LHCN-M2 (cell line): ENCODE measurements at places on chromosomes 7 and 10. TPM values are rescaled to one million over a fixed set of nuclear protein-coding genes. Genes with fewer than 3 reads are reported as not detected.

Gene TUBB8
- not detected in 2 replicates for total RNA-seq

DNA sequence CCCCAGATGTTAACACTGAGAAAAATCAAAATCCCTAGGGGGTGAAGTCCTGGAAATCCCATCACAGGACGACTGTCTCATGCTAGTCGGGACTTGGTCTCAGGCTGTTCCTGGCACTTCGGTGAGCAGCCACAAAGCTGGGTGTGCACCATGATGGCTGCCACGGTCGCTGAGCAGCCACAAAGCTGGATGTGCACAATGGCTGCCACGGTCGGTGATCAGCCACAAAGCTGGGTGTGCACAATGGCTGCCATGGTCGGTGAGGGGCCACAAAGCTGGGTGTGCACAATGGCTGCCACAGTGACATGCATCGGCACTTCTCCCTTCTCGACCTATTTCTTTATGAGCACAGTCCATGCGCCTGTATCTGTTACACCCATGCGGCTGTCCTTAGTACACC, 505.1 kb downstream of the TCERG1L start:
- no peak for DNase-seq

- peak; percentile 3 for DNase-seq
Measured at GRCh38 chr7:131674131-131674530, 117.7 kb upstream of the PODXL start.

DNA sequence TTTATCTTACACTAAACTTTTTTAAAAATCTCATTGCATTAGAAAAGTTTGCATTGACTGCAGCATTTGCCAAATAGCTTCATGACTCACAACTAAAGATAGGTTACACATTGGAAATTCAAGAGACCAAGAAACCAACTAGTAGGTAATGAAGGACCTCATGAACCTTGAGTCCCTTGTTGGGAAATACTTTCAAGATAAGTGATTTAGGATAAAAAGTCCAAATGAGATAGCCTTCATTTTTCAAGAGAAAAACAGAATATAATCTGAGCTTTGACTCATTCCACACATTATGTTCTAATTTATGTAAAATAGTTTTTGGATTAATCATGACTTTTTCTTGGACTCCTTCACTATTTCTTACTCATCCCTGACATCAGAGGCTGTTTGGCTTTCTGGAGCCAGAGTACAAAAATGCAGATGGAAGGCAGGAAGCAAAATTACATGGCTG, 13.1 kb upstream of the LIPF start:
- peak; percentile 89 for DNase-seq

Gene NCF1
- total RNA-seq: not detected in 2 replicates

- DNase-seq: no peak
Measured at GRCh38 chr7:84122582-84123360, 71.8 kb downstream of the SEMA3A start.

DNA sequence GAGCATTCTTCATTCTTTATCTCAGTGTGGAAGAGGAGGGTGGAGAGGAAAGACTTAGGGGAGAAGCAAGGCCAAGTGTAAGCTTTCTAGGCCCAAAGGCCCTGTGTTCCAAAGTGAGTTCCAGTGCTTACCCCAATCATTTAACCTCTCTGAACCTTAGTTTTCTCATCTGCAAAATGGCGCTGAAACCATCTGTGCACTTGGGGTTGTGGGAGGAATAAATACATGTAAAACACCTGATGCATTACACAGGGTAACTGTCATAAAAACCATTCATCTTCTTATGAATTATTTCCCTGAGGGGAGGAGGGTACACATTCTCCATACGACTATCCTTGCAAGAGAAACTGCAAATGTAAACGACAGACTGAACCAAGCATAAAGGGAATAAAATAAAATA, 19.0 kb downstream of the PIK3AP1 start:
- no peak for DNase-seq

GRCh38 chr7:76069238-76069638, 21.3 kb downstream of the MDH2 start:
- DNase-seq: peak; percentile 96

- no peak for DNase-seq
Measured at GRCh38 chr10:11866199-11866925, 43.2 kb downstream of the PROSER2 start.

DNA sequence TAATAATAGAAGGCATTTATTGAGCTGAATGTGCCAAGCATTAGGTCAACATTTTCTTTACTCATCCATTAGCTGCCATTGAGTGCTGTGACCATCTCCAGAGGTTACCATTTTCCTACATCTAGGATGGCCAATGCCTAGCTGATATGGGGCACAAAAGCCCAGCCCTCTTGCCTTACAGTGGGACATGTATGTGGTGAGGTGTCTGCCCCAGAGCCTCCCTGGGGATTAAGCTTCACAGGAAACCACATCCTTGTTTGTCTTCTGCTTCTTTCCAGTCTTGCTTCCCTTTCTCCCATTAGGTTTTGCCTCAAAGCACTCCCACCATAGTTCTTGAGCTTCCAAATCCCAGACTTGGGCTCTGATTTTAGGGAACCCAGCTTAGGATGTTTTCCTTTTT, 258.7 kb downstream of the SORCS3 start:
- no peak for DNase-seq

DNA sequence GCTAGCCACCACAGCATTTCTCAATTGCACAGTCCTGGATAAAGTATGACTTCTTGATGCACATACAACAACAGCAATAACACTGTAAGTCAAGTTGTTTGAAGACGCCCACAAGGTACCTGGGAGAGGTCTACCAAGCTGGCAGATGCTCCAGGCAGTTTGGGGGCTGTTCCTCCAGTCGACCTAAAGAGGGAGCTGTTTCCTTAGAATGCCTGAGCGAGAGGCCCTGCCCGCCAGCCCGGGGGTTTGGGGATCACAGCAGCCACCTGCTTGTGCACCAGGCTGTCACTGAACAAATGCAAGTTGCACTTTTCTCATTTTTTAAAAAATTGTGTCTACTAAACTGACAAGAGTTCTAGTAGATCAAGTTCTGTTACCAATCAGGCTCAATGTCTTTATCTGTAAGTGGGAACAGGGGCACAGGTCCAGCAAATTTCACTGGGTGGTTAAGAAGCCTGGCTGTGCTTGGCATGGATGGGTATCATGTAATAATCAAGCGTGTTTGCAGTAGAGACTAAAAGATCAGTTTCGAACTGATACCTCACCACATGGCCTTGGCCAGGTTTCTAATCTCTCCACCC, 193.8 kb upstream of the ADO start:
- peak; percentile 63 for DNase-seq

- DNase-seq: no peak
Measured at GRCh38 chr7:29371472-29371871, 176.9 kb downstream of the CHN2 start.

DNA sequence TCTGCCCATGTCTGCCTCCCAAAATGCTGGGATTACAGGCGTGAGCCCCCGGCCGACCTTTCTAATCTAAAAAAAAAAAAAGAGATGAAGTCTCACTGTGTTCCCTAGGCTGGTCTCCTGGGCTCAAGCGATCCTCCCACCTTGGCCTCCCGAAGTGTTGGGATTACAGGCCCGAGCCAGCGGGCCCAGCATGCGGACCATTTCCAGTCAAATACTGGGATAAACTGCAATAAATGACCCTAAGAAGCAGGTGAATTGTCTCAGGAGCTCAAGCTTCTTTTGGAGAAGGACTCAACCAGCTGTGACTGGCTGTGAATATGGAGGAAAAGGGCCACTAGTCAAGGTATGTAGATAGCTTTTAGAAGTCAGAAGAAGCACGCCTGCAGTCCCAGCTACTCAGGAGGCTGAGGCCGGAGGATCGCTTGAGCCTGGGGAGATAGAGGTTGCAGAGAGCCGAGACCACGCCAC, 550 bp upstream of the CREM start:
- DNase-seq: no peak

DNA sequence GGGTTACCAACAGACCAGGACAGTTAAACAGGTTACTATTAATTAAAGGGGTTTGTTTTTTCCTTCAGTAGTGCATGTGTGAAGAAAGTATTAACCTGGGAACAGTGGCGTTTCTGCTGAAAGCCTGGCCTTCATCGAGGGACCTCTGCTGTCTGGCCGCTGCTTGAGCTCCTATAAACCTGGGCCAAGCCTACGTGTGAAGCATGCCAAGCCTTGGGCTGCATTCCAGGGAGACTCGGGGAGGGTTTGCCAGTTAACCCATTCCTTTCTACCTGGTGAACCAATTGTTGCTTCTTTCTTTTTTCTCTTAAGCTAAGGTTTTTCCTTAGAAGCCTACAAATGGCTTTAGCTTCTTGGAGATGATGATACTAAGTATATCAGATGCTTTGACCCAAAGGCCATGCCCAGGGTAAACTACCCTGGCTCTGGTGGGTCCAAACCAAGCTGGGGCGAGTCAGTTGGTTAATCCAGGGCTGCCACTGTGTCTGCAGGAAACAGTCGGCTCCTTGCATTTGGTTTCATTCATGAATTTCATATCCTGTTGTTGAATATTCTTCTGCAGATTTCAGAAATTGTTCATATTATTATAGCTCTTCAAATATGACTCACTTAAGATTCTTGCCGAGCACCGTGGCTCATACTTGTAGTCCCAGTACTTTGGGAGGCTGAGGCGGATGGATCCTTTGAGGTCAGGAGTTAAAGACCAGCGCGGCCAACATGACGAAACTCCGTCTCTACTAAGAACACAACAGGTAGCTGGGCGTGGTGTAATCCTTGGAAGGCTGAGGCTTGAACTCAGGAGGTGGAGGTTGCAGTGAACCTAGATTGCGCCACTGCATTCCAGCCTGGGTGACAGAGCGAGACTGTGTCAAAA, 23.8 kb downstream of the PFKP start:
- peak; percentile 93 for DNase-seq

Gene LRIT1
- not detected in 2 replicates for total RNA-seq

- peak; percentile 100 for DNase-seq
Measured at GRCh38 chr7:102875700-102876295, 37.0 kb upstream of the LRRC17 start.

Gene OR2A5
- not detected in 2 replicates for total RNA-seq

- DNase-seq: no peak
Measured at GRCh38 chr7:40753455-40753854, 618.6 kb downstream of the SUGCT start.

Gene CFAP69
- 1.6 and 14.7 TPM in 2 replicates for total RNA-seq

DNA sequence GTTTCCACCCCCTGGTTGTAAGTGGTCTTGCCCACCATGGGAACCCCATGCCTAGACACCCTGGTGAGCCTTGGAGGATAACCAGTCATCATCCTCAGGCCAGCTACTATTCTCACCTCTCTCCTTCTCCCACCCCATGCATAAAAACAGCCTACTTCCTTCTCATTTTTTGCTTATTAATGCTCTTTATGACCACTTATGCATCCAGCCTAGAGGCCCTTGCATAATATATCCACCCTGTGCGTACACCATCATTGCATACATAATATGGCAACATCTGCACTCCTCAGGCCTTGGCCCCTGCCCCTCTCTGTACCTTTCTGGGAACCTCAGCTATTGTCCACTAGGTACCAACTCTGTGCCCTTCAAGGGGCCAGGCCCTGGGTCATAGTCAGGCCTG, 91.0 kb downstream of the CDH23 start:
- no peak for DNase-seq

Gene NEBL
- 0.11 and 0.13 TPM in 2 replicates for total RNA-seq

GRCh38 chr7:107035446-107035845, 9.1 kb upstream of the PRKAR2B start:
- DNase-seq: peak; percentile 55

Gene CCL24
- total RNA-seq: not detected in 2 replicates

- DNase-seq: no peak
Measured at GRCh38 chr7:4056552-4057288, 625.4 kb upstream of the FOXK1 start.

GRCh38 chr10:43109671-43110249, 28.5 kb upstream of the CSGALNACT2 start:
- DNase-seq: no peak

DNA sequence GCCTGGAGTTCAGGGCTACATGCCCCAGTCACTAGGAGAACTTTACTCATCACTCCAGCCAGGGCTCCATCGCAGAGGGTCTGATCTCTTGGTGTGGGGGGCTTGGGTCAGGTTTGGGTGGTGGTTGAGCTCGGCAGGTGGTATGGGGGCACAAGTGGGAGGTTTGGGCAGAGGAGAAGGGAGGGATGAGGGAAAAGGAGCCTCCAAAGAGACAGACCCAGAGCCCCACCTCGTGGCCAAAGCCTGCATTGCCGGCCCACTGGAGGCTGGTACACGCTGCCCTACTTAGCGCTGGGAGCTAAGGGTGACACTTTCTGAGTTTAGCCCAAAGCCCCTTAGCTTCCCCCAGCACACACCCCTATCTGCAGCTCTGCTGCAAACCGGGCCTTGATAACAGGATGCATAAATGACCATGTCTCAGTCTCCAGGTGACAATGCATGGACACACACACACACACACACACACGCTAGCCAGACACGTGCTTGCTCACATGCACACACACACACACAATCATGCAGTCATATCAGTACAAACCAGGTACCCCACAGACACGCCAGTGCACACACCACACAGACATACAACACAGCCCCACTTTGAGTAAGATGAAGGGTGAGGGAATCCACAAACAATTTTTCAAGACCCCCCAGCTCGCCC, 14.7 kb downstream of the LZTS2 start:
- DNase-seq: peak; percentile 66

GRCh38 chr7:135147899-135148721, at the start of gene TMEM140:
TMEM140 (plus strand) TSS chr7:135148072; CDS start chr7:135164442, 16,370 bp downstream.
- DNase-seq: peak; percentile 64

GRCh38 chr10:78218798-78219490, 185.3 kb downstream of the RPS24 start:
- DNase-seq: no peak

GRCh38 chr10:121598263-121599249, at the start of gene FGFR2:
FGFR2 (minus strand) TSS chr10:121598444; CDS start chr10:121593817, 4,627 bp downstream.
- DNase-seq: no peak

DNA sequence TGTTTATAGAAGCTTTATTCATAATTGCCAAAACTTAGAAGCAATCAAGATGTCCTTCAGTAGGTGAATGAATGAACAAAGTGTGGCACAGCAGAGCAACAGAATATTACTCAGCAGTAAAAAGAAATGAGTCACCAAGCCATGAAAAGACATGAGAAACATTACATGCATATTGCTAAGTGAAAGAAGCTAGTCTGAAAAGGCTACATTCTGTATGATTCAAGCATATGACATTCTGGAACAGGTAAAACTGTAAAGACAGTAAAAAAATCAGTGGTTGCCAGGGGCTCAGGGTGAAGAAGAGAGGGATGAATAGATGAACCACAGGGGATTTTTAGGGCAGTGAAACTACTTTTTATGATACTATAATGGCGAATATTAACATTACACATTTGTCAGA, 80.9 kb upstream of the APBB1IP start:
- DNase-seq: no peak

Gene NACAD
- 2.6 and 2.9 TPM in 2 replicates for total RNA-seq

GRCh38 chr10:24893127-24893526, 59.3 kb downstream of the PRTFDC1 start:
- no peak for DNase-seq
